ENCODE measurements at places on chromosomes 7 and 10.

GRCh38 chr10:89523274-89523673 lies 12.1 kb downstream of the SLC16A12 start:
- DNase-seq = peak; percentile 52

DNA sequence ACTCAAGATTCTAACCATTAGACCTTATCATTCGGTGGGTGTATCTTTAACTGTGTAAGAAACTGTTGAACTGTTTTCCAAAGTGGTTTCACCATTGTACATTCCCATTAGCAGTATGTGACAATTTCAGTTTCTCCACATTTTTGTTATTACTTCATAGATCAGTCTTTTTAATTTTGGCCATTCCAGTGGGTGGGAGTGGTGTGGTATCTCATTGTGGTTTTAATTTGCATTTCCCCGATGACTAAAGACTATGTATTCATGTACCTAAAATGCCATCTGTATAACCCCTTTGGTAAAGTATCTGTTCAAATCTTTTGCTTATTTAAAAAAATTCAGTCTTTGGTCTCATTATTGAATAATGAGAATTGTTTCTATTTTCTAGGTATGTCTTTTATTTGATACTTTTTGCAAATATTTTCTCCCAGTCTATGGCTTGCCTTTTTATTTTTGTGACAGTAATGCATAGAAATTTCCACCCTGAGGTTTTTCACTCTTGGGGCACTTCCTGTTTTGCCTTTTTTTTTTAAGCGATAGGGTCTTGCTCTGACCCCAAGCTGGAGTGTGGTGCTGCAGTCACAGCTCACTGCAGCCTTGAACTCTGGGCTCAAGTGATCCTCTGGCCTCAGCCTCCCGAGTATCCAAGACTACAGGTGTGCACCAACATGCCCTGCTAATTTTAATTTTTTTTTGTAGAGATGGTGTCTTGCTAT lies 141.1 kb upstream of the ITGB1 start:
- peak; percentile 81 for DNase-seq

DNA sequence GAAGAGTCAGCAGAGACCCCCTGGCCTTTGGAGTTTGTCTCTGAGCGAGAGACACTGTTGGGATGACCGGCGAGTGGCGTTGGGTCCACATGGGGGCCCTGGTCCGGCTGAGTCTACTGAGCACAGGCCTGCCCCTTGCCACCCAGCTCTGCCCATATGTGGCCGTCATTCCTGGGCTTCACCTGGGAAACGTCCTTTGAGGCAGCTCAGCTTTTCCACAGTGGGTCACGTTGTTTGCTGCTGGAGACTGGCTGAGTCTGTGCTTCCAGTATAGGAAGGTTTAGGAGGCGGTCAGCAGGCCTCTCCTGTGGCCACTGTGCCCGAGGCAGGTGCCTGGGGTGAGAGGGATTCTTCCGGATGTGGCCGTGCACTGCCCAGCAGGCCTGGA lies 17.1 kb downstream of the ADAM8 start:
- no peak for DNase-seq

DNA sequence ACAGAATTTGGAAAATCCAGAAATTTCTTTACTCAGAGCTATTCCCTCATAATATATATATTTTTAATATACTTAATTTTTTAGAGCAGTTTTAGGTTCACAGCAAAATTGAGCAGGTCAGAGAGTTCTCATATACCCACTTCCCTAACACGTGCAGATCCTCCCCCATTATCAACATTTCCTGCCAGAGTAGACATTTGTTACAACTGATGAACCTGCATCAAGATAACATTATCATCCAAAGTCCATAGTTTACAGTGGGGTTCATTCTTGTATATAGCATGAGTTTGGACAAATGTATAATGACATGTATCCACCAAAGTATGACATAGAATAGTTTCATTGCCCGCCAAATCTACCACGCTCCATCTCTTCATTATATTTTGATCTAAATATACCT lies 170.0 kb downstream of the PTEN start:
- no peak for DNase-seq

GRCh38 chr7:27958933-27959548 lies 219.1 kb downstream of the TAX1BP1 start:
- no peak for DNase-seq

GRCh38 chr7:134440067-134440466 lies 18.8 kb downstream of the AKR1B1 start:
- DNase-seq = no peak

GRCh38 chr7:77199013-77199966 lies at the start of gene FGL2:
Gene FGL2, minus strand, starts transcription at chr7:77199819. Its CDS starts 26 bp downstream, at chr7:77199793.
- peak; percentile 35 for DNase-seq

- DNase-seq = no peak
Measured at GRCh38 chr10:119405520-119405807, 137.1 kb downstream of the RGS10 start.

- no peak for DNase-seq
Measured at GRCh38 chr10:107072028-107072427, 92.5 kb downstream of the SORCS1 start.

DNA sequence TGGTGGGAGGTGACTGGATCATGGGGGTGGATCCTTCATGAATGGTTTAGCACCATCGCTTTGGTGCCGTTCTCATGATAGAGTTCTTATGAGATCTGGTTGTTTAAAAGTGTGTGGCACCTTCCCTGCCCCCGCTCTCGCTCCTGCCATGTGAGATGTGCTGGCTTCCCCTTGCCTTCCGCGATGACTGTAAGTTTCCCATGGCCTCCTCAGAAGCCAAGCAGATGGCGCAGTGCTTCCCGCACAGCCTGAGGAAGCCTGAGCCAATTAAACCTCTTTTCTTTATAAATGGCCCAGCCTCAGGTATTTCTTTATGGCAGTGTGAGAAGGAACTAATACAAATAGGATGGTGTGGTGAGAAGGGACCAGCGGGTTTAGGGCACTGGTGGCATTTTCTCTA lies 243.3 kb upstream of the CELF2 start:
- DNase-seq = no peak

DNA sequence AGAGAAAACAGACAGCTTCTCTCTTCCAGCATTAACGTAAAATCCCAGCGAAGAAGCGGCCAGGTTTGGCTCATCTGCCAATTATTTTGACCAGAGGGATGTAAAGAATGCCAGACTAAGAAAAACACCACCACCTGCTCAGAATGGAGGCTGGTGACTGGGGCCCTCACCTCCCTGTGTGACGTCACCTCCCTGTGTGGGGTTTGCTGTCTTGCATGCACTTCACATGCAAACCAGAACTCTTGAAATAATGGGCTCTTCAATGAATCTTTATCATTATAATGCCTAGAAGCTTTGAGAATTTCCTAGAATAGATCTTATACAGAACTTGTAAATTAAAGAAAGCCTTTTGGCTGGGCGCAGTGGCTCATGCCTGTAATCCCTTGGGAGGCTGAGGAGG lies 101.8 kb upstream of the WAC start:
- no peak for DNase-seq

- peak; percentile 68 for DNase-seq
Measured at GRCh38 chr7:108347616-108348015, 108.6 kb downstream of the NRCAM start.

- DNase-seq = no peak
Measured at GRCh38 chr7:149775176-149775556, 1.8 kb upstream of the ZNF467 start.

- no peak for DNase-seq
Measured at GRCh38 chr10:102309236-102309635, 63.9 kb downstream of the GBF1 start.

GRCh38 chr10:63702092-63702491 lies 180.9 kb downstream of the REEP3 start:
- DNase-seq = no peak

DNA sequence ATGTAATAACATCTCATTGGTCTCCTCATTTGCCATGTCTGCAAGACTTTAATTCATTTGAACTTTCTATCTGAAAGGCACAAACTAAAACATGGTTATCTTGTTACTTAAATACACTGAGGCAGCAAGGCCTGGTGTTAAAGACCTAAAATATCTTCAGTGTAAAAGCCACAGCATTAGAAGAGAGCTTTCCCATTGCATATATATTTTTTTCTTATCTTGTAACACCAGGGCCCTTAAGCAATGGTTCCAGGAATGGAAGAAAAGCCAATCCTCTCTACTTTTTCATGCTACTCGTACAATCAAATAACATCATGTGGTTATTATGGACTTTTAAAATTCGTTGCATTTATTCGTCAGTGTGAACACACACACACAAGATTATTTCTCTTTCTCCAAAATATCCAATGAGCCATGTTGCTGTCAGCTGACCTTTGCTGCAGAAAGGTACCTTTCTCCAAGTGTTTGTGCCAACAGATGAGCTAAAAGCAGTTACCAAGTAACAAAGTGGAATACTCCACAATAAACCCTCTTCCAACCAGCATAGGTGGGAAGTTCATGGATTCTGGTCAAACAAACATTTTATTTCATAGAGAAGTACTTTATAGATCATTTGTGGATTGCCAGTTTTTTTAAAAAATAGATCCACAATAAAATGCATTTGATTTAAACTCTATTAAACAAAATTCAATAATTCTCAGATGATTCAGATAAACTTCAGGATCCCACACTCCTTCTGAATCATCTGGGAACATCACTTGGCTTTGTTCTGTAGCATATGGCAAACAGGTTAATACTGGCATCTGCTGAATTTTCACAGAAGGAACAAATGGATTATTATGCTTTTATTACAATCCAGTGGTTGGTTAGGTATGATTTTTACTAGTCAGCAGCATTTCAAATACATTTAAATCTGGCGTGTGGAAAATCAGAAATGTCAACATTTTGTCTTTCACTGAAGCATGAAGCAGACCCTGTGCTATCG lies 63.3 kb upstream of the AGBL3 start:
- no peak for DNase-seq

DNA sequence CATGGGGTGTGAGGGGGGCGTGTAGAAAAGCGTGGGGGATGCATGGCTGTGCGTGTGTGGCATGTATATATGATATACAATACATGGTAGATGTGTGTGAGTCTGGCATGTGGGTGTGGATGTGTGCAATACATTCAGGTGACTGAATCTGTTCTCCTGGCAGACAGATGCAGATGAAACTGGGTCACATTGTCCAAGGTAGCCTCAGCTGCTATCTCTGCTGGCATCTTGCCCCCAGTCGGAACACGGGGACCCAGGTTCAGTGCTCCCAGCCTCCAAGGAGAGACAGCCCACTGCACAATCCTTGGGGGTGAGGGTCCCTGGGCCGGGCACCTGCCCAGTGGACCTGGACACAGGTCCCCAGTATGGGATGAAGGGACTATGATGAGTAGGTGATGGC lies 12.4 kb upstream of the SRRM3 start:
- no peak for DNase-seq

DNA sequence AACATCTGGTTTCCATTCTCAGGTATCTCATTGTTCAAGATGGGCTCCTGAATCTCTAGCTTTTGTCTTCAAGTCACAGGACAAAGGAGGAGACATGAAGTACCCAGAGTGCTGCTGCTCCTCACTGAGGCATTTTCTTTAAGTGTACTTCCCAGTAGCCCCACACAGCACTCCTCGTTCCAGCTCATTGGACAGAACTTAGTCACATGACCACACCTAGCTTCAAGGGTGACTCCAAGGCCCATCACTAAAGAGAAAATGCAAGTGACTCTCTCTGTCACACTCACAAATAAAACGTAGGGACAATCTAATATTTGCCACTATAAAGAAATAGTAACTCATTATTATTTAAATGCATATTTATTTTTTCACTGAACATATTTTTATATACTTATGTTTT lies 58.3 kb upstream of the NEUROD6 start:
- DNase-seq = no peak

DNA sequence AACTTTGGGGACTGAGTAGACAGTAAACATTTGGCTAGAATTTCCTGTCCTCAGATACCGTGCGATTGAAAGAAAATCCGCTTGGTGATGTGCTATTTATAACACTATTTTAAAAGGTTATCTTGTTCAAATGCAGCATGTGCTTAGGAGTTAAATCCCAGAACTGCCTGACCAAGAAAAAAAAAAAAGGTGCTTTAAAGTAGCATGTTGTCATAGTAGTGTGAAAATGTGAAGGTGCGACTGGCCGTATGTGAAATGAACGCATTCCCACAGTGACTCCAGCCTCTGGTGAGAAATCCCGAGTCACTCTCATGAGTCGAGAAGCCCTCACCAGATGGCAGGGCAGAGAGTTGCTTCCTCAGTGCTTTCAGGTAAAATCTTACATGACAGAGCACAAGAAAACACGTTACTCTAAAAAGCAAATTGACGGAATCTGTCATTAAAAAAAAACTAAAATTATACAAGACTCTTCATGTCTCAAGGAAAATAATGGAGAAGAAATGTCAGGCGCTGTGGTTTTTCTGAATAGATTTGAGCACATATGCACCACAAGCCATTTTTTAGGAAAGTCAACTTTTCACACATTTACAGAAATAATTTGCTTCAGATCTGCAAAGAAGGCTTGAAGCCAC lies 18.4 kb upstream of the KLF6 start:
- no peak for DNase-seq

DNA sequence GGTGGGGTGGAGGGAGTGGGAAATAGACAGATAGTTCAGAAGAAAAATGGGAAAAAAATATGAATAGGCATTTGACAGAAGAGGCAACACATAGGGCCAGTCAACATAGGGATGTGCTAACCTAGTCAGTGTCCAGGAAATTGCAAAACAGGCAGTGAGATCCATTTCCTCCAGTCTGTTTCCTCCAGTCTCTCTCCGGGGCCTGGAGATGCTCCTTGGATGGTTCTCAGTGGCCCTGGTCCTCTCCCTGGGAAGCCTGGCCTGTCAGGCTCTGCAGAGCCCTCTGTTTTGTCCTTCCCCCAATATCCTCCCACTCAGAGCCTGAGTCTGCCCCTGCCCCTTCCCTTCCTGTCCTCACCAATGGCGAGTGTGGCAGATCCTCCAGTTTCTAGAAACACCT lies 52.6 kb downstream of the SYPL1 start:
- no peak for DNase-seq

DNA sequence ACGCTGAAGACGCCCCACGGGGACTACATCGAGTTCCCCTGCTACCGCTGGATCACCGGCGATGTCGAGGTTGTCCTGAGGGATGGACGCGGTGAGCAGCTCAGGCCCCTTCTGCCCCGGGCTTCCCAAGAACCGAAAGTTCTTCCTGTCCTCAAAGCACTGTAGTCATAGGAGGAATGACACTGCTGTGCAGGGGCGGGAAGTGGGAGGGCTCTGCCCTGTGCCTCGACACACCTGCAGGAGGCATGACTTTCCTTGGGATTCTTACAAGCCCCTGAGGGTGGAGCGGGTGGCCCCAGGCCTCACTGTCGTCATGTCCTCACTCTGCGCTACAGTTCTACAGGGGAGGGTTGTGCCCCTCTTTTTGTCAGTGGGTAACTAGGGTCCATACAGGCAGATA lies 8.6 kb downstream of the ALOX5 start:
- no peak for DNase-seq

GRCh38 chr7:1567049-1567771 lies 2.6 kb downstream of the PSMG3 start:
- peak; percentile 83 for DNase-seq

DNA sequence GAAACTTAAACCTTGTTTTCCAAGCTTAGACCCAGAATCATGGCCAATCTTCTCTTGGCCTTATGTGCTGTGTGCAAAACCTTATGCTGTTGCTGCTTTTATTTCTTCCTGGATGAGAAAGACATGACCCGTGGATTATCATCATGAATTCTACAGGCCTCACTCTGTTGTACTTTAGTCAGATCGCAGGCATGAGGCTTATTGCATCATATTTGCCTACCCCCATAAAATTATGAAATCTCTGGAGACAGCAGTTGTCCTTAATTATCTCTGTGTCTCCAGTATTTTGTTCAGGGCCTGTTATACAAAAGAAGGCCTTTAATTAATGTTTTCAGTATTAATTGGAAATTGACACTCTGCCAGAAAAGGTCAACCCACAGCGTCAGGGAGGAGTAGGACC lies 71.6 kb downstream of the PLCE1 start:
- no peak for DNase-seq
